ENCODE measurements at places on chromosomes 12 and 14. TPM values are rescaled to one million over a fixed set of nuclear protein-coding genes. Genes with fewer than 3 reads are reported as not detected.
A peak's percentile ranks its signal among the peaks of the same experiment; 100 is the strongest.

KRT6C gene
- not detected for total RNA-seq

- H3K4me3 ChIP-seq, result no peak overlapping the region
- DNase-seq, result no peak
- H3K27ac ChIP-seq, result no peak overlapping the region
Measured at GRCh38 chr14:63200767-63201166, 3.5 kb upstream of the RHOJ start.

SLC17A8 gene
- total RNA-seq, result not detected

- H3K27ac ChIP-seq, result peak overlapping the region; percentile 59
- H3K27me3 ChIP-seq, result no peaks in the 10 kb centered on the region
- H3K36me3 ChIP-seq, result peaks cover 26% of the 10 kb centered on the region
Measured at GRCh38 chr14:88030079-88030478, 25.1 kb downstream of the GPR65 start.

CSRP2 gene
- total RNA-seq, result not detected

DNA sequence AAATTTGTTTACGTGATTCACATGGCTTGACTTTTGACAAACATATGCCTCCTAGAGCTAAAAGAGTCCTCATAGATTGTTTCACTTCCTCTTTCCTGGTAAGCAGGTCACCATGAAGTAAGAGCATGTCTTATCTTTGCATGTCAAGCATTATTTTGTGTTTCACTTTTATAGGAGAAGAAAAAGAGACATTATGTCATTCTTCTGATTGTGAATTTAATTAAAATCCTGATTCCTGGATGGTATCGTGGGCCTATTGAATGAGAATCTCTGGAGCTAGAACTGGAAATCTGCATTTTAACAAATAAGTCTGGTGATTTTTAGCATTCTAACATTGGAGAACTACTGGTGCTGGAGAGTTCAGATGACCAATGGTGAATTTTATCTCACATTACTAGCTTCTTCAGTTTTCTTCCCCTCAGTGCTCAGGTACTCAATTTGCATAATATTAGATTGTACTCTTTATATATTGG is 218.6 kb upstream of the ATP2B1 start:
- peaks cover 6% of the 10 kb centered on the region for H3K4me1 ChIP-seq
- no peak for DNase-seq
- H3K27ac ChIP-seq, result no peak overlapping the region

GDF3 gene
- not detected for total RNA-seq

- no peaks in the 10 kb centered on the region for H3K27me3 ChIP-seq
- no peak overlapping the region for H3K27ac ChIP-seq
- H3K4me1 ChIP-seq, result peaks cover 5% of the 10 kb centered on the region
- no peak for DNase-seq
- no peak overlapping the region for H3K4me3 ChIP-seq
Measured at GRCh38 chr12:24425601-24425970, 476.1 kb upstream of the SOX5 start.

DNA sequence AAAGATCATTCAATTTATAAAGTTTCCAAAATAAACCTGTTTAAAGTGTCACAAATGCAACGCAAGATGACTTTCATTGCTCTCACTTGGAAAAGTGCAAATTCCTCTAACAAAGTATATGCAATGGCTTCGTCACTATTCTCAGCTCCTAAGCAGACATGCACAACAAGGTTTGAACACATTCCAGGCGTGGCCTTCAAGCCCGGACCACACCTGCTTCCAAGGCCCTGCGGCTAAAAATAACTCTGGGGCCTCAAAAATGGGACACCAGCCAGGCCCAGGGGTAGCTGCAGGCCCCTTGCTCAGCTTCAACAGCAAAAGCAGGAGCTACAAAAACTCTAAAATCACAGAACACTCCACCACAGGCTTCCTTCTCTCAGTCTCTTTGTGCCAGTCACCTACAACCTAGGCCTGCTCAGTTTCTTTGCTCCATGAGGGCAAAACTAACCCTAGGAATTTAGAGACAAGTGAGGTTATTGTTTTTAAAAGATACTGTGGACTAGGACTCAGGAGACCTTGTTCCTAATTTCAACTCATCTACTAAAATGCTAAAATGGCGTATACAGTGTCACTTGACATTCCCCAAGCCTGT is 29.3 kb downstream of the DUSP16 start:
- H3K27me3 ChIP-seq, result no peaks in the 10 kb centered on the region
- H3K4me3 ChIP-seq, result no peak overlapping the region
- no peak overlapping the region for H3K27ac ChIP-seq

DNA sequence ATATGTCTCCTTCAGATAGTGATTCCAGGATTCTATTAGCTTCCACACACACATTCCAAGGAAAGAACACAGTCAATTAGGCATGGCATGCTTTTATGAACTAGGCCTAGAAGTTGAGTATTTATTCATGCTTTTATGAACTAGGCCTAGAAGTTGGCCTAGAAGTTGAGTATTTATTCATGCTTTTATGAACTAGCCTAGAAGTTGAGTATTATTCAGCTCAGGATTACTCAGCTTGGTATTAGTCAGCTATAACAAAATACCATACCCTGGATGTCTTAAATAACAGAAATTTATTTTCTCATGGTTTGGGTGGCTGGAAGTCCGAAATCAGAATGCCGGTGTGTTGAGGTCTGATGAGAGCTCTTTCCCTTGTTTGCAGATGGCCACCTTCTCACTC is 442.7 kb upstream of the FLRT2 start:
- H3K4me3 ChIP-seq, result no peak overlapping the region
- no peaks in the 10 kb centered on the region for H3K4me1 ChIP-seq
- H3K36me3 ChIP-seq, result no peaks in the 10 kb centered on the region
- H3K27me3 ChIP-seq, result no peaks in the 10 kb centered on the region

- no peak overlapping the region for H3K4me3 ChIP-seq
- no peaks in the 10 kb centered on the region for H3K27me3 ChIP-seq
- H3K4me1 ChIP-seq, result no peaks in the 10 kb centered on the region
- H3K27ac ChIP-seq, result no peak overlapping the region
- peaks cover 30% of the 10 kb centered on the region for H3K36me3 ChIP-seq
Measured at GRCh38 chr12:102033991-102034745, 27.6 kb downstream of the WASHC3 start.

CFAP251 gene
- total RNA-seq, result 0.21 TPM

DNA sequence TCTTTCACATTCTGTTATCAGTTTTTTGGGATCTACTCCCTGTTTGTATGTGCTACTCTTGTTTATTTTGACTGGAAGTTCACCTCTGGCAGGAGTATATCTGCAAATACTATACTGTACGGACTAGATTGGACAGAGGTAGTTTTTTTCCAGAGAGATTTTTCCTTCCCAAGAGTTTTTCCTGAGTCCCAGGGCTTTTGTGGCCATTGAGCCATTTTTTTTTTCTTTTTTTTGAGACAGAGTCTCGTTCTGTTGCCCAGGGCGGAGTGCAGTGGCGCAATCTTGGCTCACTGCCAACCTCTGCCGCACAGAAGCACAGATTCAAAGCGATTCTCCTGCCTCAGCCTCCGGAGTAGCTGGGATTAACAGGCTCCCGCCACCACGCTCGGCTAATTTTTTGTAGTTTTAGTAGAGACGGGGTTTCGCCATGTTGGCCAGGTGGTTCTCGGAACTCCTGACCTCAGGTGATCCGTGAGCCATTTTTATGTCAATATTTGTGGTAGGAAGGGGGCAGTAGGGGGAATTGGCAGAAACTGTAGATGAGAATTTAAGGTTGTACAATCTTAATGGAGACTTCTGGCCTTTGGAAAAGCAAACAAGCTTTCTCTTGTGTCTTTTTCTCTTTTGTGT is 19.4 kb downstream of the KTN1 start:
- no peak overlapping the region for H3K27ac ChIP-seq
- no peak overlapping the region for H3K4me3 ChIP-seq
- H3K4me1 ChIP-seq, result no peaks in the 10 kb centered on the region
- DNase-seq, result no peak
- H3K36me3 ChIP-seq, result peaks cover 24% of the 10 kb centered on the region

KRT83 gene
- total RNA-seq, result not detected

DNA sequence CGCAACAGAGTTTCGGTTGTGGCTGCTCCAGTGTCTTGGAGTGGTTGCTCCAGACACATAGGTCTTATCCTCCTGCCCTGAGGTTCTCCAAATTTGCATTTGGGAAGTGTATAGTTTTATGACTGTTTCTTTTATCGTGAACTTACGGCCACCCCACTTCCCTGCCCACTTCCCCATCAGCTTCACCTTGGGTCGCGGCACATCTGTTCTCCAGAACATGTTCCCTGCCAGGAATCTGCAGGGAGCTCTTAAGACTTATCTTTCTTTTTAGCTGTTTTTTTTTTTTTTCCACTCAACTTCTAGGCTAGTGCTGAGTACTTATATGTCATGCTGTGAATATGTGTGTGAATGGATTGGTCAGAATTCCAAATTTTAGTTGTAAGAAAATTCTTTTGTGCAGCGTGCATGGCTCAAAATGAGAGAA is 75.4 kb downstream of the ETV6 start:
- DNase-seq, result no peak
- H3K27ac ChIP-seq, result no peak overlapping the region
- H3K4me1 ChIP-seq, result peaks cover 18% of the 10 kb centered on the region
- H3K27me3 ChIP-seq, result no peaks in the 10 kb centered on the region
- peaks cover 11% of the 10 kb centered on the region for H3K36me3 ChIP-seq

RND1 gene
- total RNA-seq, result 4.2 TPM

DNA sequence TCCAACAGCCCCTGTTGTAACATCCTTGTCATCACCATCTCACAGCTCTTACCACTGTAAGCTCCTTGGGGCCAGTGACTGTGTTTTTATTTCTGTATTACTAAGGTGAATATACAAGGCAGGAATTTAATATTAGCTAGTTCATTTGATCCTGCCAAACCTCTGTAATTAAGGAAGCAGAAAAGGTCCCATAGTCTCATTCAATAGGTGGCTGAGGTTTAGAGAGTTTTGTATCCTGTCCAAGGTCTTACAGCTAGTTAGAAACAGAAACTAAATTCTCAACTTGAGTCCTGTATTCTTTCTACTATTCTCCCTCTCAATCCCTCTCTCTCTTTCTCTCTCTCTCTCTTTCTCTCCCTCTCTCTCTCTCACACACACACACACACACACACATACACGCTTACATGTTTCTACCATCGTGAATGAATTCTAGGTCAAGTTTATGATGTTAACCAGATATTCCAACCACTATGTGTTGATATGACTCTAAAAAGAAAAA is 543 bp upstream of the GLIPR1 start:
- peaks cover 28% of the 10 kb centered on the region for H3K36me3 ChIP-seq
- H3K27me3 ChIP-seq, result no peaks in the 10 kb centered on the region
- DNase-seq, result no peak
- peak overlapping the region; percentile 99 for H3K27ac ChIP-seq

DNA sequence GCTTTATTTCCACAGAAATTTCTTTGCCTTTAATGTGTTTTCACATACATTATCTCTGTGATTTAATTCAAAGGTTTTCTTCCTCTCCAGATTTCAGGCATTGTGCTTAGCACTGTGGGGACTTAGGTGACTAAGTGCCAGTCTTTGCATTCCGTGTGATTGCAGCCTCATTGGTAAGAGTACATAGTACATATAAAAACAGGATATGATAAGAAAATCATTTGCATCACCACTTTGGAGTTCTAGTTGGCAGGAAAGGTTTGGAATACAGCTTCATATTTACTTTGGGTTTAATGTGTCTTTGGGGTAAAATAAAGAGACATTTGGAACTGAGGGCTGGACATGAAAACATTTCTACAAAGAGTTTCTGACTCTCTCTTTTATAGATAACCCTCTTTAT is 37.8 kb upstream of the C12orf75 start:
- peaks cover 3% of the 10 kb centered on the region for H3K36me3 ChIP-seq
- peaks cover 2% of the 10 kb centered on the region for H3K27me3 ChIP-seq
- no peak overlapping the region for H3K4me3 ChIP-seq
- no peak overlapping the region for H3K27ac ChIP-seq

NINJ2 gene
- 6.8 TPM for total RNA-seq

DNA sequence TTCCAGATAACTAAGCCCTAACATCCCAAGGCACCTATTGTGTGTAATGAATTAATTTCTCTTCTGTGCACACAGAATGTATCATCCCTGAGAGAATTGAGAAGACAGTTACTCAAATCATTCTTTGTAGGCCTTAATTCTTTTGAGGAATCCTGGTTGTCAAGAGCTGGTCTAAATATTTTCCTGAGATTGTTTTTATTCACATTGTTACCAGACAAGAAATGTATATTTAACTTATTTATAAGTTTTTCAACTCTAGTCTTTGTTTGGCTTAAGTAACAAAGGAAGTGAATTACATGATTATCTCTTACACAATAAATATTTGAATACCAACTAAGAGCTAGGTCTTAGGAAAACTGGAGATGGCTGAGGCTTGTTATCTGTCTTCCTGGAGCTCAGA is 169.4 kb downstream of the DACT1 start:
- no peak overlapping the region for H3K27ac ChIP-seq
- no peaks in the 10 kb centered on the region for H3K36me3 ChIP-seq
- peaks cover 6% of the 10 kb centered on the region for H3K27me3 ChIP-seq

POTEG gene
- total RNA-seq, result not detected

GRCh38 chr12:18689771-18690170 is 48.0 kb downstream of the PLCZ1 start:
- no peak for DNase-seq
- H3K4me3 ChIP-seq, result no peak overlapping the region
- no peaks in the 10 kb centered on the region for H3K27me3 ChIP-seq
- no peaks in the 10 kb centered on the region for H3K36me3 ChIP-seq

DNA sequence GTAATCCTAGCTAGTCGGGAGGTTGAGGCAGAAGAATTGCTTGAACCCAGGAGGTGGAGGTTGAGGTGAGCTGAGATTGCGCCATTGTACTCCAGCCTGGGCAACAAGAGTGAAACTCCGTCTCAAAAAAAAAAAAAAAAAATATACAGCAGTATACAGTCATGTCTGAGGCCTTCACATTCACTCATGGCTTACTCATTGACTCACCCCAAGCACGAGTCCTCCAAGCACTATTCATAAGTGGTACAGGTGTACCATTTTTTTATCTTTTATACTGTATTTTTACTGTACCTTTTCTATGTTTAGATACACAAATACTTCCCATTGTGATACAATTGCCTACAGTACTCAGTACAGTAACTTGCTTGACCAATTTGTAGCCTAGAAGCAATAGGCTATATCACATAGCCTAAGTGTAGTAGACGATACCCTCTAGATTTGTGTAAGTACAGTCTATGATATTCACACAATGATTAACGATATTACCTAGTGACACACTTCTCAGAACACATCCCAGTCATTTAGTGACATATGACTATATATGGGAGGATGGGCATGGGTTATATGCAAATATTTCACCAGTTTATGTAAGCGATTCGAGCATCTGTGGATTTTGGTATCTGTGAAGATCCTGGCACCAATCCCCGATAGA is 12.2 kb downstream of the LLPH start:
- H3K27me3 ChIP-seq, result no peaks in the 10 kb centered on the region
- H3K4me3 ChIP-seq, result no peak overlapping the region
- no peak overlapping the region for H3K27ac ChIP-seq
- H3K4me1 ChIP-seq, result peaks cover 18% of the 10 kb centered on the region
- DNase-seq, result no peak
- H3K36me3 ChIP-seq, result peaks cover 27% of the 10 kb centered on the region

GRCh38 chr12:105476616-105477015 is 146.1 kb downstream of the C12orf75 start:
- no peaks in the 10 kb centered on the region for H3K36me3 ChIP-seq
- no peak overlapping the region for H3K27ac ChIP-seq
- no peak for DNase-seq

GNPNAT1 gene
- 13.7 TPM for total RNA-seq
